T-cell (primary cell): ENCODE measurements at places on chromosomes 5 and 9. TPM values are rescaled to one million over a fixed set of nuclear protein-coding genes. Genes with fewer than 3 reads are reported as not detected.

The SPINK13 gene
- not detected for total RNA-seq

The SLC27A6 gene
- total RNA-seq = not detected

The VLDLR gene
- 0.55 TPM for total RNA-seq

The CDHR2 gene
- 2.2 TPM for total RNA-seq

The HRCT1 gene
- not detected for total RNA-seq

The SAXO1 gene
- total RNA-seq = 0.35 TPM

The RGS14 gene
- total RNA-seq = 201 TPM

The HSPB3 gene
- not detected for total RNA-seq

The PCDHGA2 gene
- total RNA-seq = not detected

The PCDHB16 gene
- not detected for total RNA-seq

The CMBL gene
- total RNA-seq = 0.80 TPM

The SPAAR gene
- not detected for total RNA-seq

The OBP2B gene
- total RNA-seq = not detected

The SLC34A3 gene
- total RNA-seq = not detected

The STPG3 gene
- total RNA-seq = not detected

The SLC44A1 gene
- 10.2 TPM for total RNA-seq

The DYNC2I2 gene
- 10.4 TPM for total RNA-seq

The TAF11L12 gene
- not detected for total RNA-seq

The IFNE gene
- total RNA-seq = 0.16 TPM

The LHX2 gene
- not detected for total RNA-seq

The FAM120AOS gene
- total RNA-seq = 35.7 TPM

The MTRR gene
- 90.2 TPM for total RNA-seq

The MYMK gene
- not detected for total RNA-seq

The MAP3K1 gene
- total RNA-seq = 96.0 TPM

The CAVIN4 gene
- 0.26 TPM for total RNA-seq

The TRIM36 gene
- total RNA-seq = 0.26 TPM

The CTXN3 gene
- not detected for total RNA-seq

The DBN1 gene
- 13.7 TPM for total RNA-seq

The C1QTNF3 gene
- total RNA-seq = 5.7 TPM

The ARHGEF28 gene
- total RNA-seq = 0.05 TPM

The B4GALT7 gene
- total RNA-seq = 40.3 TPM

The TPM2 gene
- 48.9 TPM for total RNA-seq

The LCN12 gene
- total RNA-seq = 1.7 TPM

The FOXD1 gene
- 0.39 TPM for total RNA-seq

The LCN9 gene
- not detected for total RNA-seq

The GLT6D1 gene
- total RNA-seq = not detected

The KCNV2 gene
- total RNA-seq = not detected

The MORN5 gene
- not detected for total RNA-seq

The ST8SIA4 gene
- total RNA-seq = 36.9 TPM

The RAB3C gene
- not detected for total RNA-seq

The BHMT gene
- total RNA-seq = not detected

The TEX48 gene
- 0.51 TPM for total RNA-seq

The ANKRD33B gene
- 1.0 TPM for total RNA-seq

The SPATA9 gene
- total RNA-seq = not detected

The C9orf50 gene
- not detected for total RNA-seq
